ENCODE measurements at places on chromosomes 7 and 10.

DNA sequence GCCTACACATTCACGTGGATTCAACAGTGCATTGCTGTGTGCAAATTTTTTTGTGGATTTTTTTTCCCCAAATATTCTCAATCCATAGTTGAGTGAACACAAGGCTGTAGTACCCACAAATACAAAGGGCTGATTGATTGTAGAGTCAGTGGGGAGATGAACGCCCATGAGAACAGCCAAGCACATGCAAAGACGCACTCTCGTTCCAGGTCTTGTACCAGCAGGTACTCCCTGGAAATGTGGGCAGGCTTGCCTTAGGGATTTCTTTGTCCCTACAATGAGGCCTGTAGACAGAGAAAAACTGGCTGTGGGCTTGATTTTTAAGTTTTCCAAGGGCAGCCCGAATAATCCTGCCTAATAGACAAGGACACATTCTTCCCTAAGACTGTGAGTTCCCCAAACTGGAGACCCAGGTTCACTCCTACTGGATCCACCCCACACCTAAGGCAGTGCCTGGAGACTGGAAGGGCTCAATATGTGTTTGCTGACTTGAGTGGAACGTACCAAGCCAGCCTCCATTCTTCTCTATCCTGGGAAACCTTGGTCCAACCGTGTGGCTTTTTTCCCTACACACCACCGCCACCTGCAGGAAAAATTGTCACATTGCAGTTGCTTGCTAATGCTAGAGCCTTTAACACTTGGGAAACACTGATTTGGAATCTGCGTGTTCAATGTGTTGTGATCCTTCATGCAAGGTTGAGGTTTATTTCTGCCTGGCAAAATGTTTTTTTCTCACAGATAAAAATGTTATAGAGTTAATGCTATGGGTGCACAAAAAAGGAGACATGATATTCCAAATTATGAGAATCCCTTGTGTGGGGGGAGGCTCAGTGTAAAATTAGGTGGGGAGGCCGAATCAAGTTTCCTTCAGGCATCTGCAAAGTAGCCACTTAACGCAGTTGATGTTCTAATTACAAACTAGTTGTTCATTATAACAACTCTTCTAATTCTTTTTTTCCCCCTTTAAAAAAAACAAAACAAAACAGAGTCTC, 49.3 kb downstream of the PPP1R17 start:
- no peak for DNase-seq

DNA sequence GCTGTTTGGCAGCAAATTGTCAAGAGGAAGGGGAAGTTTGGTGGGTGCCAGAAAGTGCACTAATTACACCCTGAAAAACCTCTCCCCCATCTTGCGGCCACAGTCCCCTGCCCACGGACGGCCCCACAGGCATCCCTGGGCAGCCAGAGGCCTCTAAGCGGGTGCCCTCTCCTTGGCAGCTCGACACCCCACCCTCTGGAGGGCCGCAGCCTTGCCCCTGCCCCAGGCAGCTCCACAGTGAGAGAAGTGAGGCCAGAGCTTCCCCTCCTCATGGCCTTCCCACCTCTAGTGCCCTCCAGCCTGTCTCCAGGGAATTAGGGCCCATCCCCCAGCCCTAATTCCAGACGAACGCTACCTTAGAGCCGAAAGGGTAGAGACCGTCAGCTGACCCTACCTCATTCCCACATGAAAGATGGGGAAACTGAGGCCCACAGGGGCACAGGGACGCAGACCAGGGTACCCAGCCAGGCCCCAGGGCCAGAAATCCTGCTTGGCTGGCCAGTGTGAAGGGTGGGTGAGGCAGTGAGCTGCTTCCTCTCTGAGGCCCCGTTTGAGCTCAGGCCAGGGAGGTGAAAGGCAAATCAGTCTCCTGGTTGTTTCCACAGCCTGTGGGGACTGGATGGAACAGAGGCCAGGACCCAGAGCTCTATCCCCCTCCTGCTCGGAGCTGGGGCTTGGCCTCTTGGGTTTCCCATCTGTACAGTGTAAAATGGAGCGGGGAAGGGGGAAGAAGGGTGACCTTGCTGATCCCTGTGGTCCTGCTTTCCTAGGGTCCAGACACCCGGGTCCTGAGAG, 10.0 kb downstream of the ZCCHC24 start:
- no peak for DNase-seq

GRCh38 chr10:84078771-84079170, 60.5 kb upstream of the GHITM start:
- no peak for DNase-seq

DNA sequence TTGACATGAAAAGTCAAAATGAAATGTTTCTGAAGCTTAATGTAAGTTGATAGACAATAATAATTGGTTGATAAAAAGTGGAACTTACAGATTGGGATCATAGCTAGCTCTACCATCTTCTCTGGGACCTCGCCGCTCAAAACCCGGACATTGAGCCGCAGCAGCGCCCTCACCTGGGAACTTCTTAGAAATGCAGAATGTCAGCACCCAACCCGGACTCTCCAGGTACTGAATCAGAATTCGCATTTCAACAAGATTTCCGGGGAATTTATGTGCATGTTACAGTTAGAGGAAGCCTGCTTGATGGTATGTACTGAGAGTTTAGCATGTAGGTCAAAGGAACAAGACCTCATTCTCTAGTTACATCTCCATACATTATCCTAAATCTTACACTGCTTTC, 36.7 kb upstream of the ABLIM1 start:
- peak; percentile 15 for DNase-seq

DNA sequence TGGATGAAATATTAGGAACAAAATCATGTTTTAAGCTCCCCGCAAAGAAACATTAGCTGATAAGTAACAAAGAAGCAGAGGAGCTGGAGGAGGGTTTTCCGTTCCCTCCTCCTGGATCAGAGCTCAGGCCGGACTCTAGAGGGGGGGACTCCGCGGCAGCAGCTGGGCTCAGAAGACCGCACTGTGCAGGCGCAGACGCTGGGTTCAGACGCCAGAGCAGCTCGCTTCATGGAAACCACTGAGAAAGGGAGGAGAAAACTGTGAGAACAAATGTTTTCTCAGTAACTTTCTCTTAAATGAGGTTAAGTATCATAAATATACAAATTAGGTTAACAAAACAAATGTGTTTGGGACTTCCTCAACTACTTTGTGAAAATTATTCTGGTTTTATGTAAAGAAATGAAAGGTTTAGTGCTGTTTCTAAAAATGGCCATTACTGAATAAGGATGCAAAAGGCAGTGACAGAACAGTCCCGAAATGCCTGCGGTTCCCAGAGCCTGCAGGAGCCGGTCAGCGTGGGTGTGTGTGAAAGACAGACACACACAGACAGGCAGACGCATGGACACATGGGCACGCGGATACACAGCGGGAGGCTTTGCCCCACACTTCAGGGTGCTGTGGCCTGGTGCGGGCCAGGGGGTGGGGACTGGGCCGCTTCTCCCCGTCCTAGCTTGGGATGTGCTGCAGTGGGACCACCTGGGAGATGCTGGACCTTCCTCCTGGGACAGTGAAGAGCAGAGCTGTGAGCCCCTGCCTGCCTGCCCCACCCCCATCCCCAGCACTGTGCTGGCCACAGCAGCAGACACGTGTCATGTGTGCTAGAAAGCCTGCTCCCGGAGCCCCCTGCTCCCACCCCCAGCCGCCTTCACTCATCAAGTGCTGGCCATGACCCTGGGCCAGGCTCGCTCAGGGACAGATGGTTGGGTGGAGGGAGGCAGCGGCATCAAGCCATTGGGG, 20.3 kb upstream of the ADGRA1 start:
- no peak for DNase-seq

DNA sequence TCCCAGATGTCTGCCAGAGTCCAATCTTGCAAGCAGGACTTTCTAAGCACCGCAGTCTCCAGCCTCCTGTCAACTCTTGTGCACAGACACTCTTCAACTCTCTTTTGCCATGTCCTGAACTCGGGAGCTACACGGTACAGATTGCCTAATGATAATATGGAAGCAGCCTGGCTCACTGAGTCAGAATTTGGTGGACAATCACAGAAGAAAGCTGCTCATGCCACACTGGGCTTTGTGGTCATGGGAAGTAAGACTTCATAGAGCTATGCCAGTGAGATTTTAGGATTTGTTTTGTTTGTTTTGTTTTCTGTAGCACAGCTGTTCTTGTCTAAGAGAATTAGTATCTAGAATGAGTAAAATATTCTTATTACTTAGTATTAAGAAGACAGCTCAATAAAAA, 144.1 kb upstream of the PRSS58 start:
- DNase-seq, result no peak

- DNase-seq, result no peak
Measured at GRCh38 chr7:100891568-100892247, 2.2 kb upstream of the UFSP1 start.

DNA sequence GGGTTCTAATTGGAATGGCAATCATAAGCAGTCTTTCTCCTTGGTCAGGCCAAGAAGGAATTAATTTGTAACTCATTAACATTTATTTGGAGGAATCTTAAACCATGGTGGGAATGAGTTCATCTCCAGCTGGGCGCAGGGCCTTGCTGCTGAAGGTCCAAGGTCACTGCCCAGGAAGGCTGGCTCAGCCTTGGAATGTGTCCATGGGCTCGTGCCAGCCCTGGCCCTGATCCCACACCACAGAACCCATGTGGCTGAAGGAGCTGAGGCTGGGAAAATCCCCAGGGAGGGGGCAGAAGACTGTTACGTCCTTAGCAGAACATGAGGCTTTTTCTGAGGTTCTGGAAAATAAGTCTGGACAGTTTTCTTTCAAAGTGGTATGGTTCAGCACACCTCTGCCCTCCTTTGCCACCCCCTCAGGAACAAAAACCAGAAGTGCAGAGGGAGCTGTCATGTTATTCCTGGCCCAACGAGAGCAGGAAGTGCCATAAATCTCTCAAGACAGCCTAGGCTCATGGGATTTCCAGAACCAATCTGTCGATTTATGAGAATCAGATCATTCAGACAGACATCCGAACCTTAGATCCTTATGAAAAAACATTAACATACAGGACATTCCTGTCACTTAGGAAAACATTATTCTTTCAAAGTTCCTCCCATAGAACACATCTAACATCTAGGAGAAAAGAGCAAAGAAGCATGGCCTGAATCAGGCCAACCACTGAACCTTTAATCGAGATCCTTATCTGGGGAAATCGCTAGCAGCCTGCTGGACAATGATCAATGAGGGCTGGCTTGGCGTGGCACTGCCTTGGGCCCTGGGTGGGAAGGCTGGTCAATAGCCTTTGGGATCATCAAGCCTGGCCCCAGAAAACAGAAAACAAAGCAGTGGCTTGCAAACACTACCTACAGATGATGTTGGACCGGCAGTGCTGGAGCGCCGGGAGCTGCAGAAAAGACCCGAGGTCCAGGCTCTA, 134.3 kb downstream of the TAX1BP1 start:
- no peak for DNase-seq

DNA sequence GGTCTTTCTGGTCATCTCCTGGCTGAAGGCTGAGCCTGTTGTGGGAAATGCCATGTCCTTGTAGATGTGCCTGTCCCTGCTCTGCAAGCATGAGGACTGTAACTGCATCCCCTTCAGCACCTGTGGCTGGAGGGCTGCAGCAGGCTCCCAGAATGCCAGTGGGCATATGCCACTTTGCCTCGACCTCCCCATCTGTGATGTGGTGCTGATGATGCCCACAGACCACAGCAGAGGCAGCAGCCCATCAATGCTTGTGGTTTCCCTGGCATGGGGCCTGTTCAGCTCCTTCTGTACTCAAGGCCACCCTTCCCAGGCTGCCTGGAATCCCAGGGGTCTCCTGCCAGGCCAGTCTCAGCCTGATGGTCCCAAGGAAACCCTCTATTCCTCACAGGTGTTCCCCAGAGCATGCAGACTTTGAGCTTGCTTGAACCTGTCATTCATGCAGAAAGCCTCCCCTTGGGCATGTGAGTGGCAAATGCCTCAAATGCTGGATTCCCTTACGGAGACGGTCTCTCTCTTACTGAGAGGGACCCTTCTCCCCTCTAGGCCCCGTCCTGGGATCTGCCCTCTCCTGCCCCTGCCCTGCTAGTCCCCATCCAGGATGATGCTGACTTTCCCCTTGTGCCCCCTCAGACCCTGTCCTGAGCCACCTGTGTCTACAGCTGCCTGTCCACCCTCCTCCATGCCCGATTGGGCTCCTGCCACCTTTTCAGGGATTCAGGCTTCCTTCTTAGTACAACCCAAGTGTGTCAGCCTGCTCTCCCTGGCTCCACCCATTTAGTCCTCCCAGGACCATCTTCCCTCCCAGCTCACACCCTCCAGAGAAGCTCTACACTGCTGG, 50.9 kb upstream of the ANTXRL start:
- DNase-seq, result no peak

DNA sequence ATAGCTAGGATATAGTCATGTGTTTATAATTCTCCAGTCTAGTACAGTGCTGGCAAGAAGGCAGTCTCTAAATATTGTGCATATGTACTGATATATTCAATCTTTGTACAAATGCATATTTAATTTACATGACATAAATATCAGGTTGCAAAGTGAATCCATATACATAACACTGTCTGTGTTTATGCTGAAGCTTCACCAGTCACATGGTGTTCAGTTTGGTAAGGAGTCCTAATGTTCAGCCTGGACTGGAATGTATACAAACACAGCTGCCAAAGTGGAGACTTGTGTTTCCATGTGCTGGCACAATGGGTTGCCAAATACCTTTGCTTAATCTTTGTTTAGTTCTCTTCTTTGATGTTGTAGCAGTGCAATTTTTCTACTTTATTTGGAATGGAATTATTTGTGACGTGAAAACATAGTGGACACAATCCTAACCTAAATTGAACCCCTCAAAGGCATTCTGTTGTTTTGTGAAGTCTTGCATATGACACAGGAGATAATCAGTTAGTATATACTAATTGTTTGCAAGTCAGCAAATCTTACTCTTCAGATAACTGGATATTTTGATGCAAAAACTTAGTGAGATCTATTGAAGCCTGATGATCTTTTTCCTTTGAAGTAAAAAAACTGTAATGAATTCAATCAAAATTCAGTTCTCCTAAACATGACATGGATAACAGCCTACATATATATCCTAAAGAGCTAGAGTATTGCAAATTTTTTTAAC, 17.3 kb upstream of the ARL4A start:
- no peak for DNase-seq

DNA sequence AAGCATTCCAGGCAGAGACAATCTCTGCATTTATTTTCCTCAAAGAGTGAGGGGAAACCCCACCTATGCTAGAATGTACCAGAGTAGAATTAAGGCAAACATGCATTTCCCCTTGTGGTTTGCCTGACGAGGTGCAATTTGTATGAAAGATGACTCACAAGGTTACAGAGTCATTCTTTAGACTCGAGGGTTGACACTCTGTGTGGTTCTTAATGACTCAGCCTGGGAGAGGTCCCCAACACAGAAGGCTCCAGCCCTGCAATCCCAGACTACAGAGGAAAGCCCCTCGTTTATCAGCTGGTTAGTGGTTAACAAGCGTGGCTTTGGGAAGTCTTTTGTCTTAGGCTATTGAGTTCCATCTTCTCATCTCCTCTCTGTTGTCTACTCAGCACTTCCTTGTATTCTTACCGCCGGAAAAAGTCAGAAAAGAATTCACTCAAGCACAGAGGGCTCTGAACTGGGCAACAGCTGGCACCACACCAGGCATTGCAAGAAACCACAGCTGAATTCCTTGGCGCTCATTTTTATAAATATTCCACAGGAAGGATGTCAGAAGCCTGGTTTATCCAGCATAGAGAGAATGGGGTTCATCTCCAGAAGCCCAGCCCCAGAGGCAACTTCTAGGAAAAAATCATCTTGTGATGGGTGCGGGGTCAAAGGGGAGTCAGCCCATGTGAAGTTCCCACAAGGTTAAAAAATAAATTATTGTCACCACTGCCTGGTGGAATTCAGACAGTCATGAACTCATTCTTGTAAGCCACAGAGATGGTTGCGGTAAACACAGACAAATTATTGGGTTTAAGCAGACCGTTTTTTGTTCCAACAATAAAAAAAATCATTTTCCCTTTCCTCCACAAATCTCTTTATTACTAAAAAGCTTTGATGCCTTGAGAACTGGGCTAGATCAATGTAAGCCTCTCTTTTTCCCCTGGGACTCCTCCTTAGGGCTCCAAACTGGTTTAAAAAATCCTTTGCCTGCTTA, 24.5 kb upstream of the SVIL start:
- DNase-seq, result peak; percentile 67

GRCh38 chr10:101321073-101321472, 32.9 kb upstream of the BTRC start:
- no peak for DNase-seq

Measured in activated CD4-positive, alpha-beta T cell treated with anti-CD3 and anti-CD28 coated beads for 4 hours (primary cell).